Fibroblast of upper back skin (primary cell): ENCODE measurements at places on chromosomes 2 and 18.

- DNase-seq: no peak
Observed at GRCh38 chr2:24819442-24820174, 26.4 kb downstream of the CENPO start.

GRCh38 chr18:79136742-79137141, 67.5 kb downstream of the ATP9B start:
- no peak for DNase-seq

- DNase-seq: no peak
Observed at GRCh38 chr18:5969989-5970403, 74.7 kb upstream of the TMEM200C start.

- DNase-seq: no peak
Observed at GRCh38 chr2:73250872-73251846, 17.1 kb downstream of the CCT7 start.

DNA sequence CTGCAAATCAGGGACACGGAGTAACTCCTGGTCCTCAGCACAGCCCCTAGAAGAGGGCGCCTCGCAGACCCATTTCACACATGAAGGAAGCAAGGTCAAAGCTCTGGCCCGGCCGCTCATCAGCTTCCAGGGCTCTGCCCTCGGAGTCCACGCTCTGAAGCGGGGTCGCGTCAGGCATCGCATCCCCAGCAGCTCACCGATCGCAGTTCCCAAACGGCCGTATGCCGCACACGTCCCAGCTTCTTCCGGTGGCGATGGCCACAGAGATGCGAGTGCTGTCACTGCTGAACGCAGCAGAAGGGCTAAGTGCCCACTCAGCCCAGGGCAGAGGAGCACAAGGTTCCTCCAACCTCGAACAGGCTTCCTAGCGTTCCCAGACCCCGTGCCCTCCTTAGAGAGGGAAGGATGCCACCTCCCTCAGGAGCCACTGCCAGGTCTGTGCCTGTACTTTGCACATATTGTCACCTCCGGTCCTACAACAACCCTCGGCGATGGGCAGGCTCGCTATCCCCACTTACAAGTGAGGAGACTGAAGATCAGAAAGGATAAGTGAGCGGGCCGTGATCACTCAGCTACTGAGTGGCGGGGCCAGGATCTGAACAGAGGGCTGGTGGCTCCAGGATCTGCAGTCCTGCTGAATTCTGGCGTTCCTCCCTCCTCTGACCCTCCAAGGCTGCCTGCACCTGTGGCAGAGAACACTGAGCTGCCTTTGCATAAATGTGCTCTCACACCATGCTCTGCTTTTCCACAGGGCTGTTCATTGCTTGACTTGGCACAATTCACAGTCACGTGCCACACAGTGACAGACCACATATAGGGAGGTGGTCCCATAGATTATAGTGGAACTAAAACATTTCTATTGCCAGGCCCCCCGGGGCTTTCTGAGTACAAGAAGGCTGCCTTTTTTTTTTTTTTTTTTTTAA, 71.4 kb downstream of the COPS8 start:
- peak; percentile 94 for DNase-seq

- peak; percentile 42 for DNase-seq
Observed at GRCh38 chr2:85754313-85755095, 713 bp downstream of the ATOH8 start.

- DNase-seq: peak; percentile 77
Observed at GRCh38 chr2:54704688-54705605, 18.5 kb upstream of the EML6 start.

GRCh38 chr18:48866856-48867255, 83.9 kb downstream of the SMAD7 start:
- no peak for DNase-seq

- peak; percentile 13 for DNase-seq
Observed at GRCh38 chr2:61538920-61539520, 864 bp upstream of the XPO1 start.

- DNase-seq: peak; percentile 55
Observed at GRCh38 chr18:12049978-12050811, 43.4 kb upstream of the ANKRD62 start.

- DNase-seq: no peak
Observed at GRCh38 chr2:121061633-121062032, 223.4 kb downstream of the TFCP2L1 start.

GRCh38 chr2:126510356-126510755, 145.6 kb upstream of the GYPC start:
- peak; percentile 4 for DNase-seq

DNA sequence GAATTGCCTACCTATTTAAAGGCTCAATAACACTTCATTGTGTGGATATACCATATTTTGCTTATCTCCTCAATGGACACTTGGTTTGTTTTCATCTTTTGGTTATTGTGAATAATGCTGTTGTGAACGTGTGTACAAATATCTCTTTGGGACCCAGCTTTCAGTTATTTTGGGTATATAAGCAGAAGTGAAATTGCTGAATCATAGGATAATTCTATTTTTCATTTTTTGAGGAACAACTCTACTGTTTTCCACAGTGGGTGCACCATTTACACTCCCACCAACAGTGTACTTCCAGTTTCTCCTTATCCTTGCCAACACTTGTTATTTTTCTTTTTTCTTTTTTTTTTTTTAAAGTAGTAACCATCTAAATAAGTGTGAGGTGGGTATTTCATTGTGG, 29.0 kb downstream of the PTPN4 start:
- DNase-seq: no peak

DNA sequence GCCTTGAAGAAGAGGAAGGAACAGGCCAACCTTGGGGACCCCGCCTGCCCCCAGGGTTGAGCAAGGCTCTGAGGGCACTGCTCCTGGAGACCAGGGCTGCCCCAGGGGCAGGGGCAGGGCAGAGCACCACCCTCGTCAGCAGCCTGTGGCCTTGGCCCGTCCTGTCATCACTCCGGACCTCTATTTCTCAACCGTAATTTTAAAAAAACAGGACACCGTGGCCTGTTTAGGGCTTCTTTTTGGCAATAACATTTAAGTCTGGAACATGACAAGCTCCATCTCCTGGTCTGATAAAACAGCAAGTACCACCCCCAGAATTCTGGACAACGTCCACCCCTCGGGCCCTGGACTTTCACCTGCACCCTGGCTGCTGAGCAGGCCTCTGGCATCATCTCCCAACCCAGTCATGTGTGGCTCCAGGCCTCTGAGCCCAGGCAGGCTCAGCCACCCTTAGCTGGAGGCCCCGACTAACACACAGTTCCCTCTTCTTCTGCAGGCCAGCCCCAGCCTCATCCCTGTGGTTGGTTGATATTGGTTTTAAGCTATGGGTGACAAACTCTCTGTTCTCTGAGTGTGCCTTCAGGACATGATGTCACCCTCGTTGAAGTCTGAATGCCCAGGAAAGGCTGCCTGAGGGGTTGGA, 22.6 kb upstream of the ID2 start:
- DNase-seq: no peak

DNA sequence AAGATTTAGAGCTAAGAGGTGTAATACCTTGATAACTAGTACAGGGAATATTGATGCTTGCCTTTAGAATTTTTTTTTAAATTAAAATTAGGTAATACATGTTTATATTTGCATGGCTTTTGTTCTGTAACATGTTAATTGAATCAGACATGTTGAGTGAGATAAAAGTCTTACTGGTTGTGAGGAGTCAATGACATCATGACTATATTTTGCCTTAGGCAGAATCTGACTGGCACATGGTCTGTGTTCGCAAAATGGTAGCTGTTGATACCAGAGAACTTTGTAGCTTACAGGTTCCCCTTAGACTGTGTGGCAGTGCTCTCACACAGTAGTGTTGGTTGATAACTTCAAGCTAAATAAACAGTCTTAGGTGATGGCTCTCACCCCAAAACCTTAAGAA, 199.7 kb downstream of the PTPRM start:
- DNase-seq: no peak

DNA sequence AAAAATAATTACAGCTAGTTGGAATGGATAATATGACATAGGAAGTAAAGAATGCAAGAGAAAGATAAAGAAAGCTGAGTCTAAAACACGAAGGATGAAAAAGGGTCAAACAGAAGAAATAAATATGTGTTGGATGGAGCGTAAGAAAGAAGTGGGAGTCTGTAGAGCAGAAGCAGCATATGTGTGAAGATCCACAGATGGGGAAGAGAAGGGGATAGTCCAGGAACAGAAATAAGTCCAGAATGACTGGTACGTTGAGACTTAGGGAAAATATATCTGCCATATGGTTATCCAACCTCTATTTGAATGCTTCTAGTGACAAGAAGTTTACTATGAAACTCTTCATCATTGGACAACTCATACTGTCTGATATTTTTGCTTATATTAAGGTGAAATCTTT, 18.0 kb downstream of the ABCA12 start:
- no peak for DNase-seq

GRCh38 chr2:28224648-28225472, 167.8 kb upstream of the FOSL2 start:
- peak; percentile 97 for DNase-seq

DNA sequence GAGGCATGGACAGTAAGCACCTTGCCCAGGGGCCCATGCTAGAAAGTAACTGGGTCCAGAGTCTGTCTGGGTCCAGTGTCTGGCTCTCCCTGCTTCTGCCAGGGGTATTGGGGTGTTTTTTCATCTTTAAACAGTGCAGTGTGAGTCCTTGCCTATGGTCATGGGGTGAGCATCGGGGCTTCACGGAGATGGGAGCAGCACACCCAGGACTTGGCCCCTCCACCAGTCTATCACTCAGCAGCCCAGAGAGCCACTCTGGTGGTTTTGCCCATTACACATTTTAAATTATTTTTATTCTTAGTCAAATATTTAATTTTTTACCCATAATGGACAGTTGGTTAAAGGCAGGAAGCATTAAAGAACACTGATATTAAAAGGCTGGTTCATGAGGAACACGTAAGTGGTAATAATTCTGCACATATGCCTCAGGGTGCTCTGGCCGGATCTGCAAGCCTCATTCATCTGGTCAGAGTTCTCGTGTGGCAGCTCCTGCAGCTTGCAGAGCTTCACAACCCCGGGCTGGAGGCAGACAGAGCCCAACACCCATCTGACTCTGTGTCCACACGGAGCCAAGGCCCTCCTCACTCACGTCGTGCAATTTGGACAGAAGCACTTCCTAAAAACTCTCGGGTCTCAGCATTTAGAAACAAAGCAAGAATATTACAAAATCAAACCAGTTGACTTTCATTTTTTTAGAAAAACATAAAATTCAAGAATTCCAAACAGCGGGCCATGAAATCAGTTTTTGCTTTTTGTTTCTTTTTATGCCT, 204.1 kb downstream of the CTIF start:
- peak; percentile 78 for DNase-seq

DNA sequence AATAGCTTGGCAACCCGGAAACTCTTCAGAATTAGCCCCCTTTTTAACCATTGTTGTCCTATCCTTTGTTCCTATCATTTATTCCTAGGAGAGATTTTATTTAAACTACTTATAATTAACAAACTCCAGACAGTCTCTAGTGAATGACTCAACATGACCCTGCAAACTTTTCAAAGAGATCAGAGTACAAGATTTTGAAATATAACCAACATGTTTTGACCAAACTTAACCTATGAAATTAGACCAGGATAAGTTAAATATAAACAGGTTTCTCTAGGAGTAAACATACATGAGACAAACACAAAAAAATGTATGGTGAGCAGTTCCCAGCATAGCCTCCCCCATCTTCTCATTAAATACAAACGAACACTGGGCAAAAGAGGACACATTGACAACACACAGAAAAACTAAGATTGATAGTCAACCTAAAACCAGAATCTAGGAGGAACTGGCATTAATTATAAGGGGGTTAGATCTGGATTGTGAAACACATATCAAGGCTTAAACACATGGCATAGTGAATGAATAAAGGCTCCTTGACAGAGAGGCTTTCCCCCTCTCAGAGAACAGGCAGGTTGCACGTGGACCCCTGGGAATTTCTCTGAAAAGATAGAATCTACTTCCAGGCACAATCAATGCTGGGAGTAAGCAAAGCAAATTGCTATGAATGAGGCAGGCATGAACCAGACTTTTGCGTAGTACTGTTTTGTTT, 284.1 kb downstream of the IRS1 start:
- DNase-seq: peak; percentile 47

- no peak for DNase-seq
Observed at GRCh38 chr2:11527001-11527400, 6.8 kb upstream of the GREB1 start.

GRCh38 chr2:167607211-167607610, 640.2 kb downstream of the STK39 start:
- DNase-seq: no peak

DNA sequence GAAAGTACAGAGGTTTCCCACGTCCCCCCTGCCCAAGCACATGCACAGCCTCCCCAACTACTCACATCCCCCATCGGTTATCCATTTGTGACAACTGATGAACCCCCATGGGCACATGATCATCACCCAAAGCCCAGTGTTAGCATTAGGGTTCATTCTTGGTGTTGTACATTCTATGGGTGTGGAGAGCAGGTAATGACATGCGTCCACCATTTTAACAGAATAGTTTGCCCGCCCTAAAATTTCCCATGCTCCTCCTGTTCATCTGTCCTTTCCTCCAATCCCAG, 74.3 kb downstream of the LONRF2 start:
- DNase-seq: no peak

- no peak for DNase-seq
Observed at GRCh38 chr2:218036371-218036770, 32.7 kb upstream of the RUFY4 start.

GRCh38 chr2:62568983-62569837, 63.2 kb upstream of the TMEM17 start:
- DNase-seq: no peak

DNA sequence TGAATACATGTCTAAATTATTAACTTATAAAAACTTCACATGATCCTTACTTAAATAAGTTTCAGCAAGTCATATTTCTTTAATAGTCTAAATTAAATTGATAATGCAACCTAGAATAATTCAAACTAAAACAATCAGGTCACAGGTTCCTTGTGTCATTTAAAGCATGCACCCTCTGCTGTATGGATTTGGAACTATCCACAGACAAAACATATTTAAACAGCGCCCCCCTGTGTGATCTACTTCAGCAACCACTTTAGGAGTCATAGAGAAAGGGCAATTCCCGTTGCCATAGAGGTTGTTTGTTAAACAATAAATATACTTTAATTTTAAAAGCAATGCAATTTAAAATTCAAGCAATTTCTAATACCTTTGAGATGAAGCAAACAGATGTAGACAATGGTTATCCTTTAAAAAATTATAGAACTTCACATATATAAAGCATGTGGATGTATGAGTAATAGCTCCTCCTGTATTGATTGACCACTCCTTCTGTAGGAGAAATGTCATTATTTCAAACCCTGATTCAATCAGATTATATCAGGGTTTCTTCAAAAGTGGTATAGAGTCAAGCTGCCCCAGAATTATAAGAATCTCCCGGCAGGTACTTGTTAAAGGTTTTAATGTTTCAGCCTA, 21.2 kb downstream of the GRB14 start:
- DNase-seq: peak; percentile 64

GRCh38 chr2:46153996-46154753, 143.0 kb upstream of the EPAS1 start:
- no peak for DNase-seq

- DNase-seq: no peak
Observed at GRCh38 chr2:1645761-1646476, 98.4 kb downstream of the PXDN start.

DNA sequence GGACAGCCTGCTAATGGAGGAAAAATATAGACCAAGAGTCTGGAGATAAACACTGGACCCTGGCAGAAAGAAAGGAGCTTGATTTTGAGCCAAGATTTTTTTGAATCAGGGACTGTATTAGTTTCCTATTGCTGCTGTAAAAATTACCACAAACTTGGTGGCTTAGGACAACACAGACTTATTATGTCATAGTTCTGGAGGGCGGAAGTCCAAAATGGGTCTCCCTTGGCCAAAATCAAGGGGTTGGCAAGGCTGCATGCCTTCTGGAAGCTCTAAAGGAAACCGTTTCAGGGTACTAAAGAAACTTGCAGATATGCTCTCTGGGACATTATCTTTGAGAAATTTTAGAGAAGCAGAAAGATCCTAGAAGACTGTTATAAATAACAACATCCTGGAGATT, 140.1 kb downstream of the BABAM2 start:
- no peak for DNase-seq
